K562 (cell line): ENCODE measurements at places on chromosomes 1 and 21. TPM values are rescaled to one million over a fixed set of nuclear protein-coding genes. Genes with fewer than 3 reads are reported as not detected.

MPL gene
- polyA plus RNA-seq, result not detected in 2 replicates

CCDC17 gene
- 1.4 and 1.6 TPM in 2 replicates for polyA plus RNA-seq

- H3K36me3 ChIP-seq, result no peaks in the 10 kb centered on the region
- H3K4me3 ChIP-seq, result no peak overlapping the region
- H3K27ac ChIP-seq, result no peak overlapping the region
- DNase-seq, result no peak
- H3K4me1 ChIP-seq, result peaks cover 33% of the 10 kb centered on the region
These were observed 27.3 kb upstream of the ZNF496 start for GRCh38 chr1:247358920-247359319.

DNA sequence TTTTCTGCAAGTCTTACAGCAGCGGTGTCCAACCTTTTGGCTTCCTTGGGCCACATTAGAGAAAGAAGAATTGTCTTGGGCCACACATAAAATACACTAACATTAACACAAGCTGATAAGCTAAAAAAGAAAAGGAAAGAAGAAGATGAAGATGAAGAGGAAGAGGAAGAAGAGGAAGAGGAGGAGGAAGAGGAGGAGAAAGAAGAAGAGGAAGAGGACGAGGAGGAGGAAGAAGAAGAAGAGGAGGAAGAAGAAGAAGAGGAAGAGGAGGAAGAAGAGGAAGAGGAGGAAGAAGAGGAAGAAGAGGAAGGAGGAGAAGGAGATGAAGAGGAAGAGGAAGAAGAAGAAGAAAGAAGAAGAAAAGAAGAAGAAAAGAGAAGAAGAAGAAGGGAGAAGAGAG lies 230.7 kb downstream of the DENND1B start:
- no peaks in the 10 kb centered on the region for H3K27me3 ChIP-seq
- H3K4me1 ChIP-seq, result no peaks in the 10 kb centered on the region
- no peak for DNase-seq

PRAMEF20 gene
- not detected in 2 replicates for polyA plus RNA-seq
